Smooth muscle cell of the umbilical artery (primary cell): ENCODE measurements at places on chromosomes 13 and 19. TPM values are rescaled to one million over a fixed set of nuclear protein-coding genes. Genes with fewer than 3 reads are reported as not detected.

The LSR gene
- total RNA-seq, result 0.46 and 0.59 TPM in 2 replicates

The PSG5 gene
- total RNA-seq, result 0.89 and 1.9 TPM in 2 replicates

The NLRP7 gene
- total RNA-seq, result not detected in 2 replicates

The ZSCAN4 gene
- total RNA-seq, result 0.37 TPM in 1 of 2 replicates, not detected in the other

The ZSCAN5A gene
- 5.9 and 8.5 TPM in 2 replicates for total RNA-seq

The C19orf73 gene
- total RNA-seq, result 0.89 and 0.97 TPM in 2 replicates

The FOSB gene
- total RNA-seq, result 0.59 and 0.88 TPM in 2 replicates

The RGS9BP gene
- 0.23 and 0.59 TPM in 2 replicates for total RNA-seq

The CCDC106 gene
- 8.2 and 8.6 TPM in 2 replicates for total RNA-seq

The TJP3 gene
- total RNA-seq, result not detected in 2 replicates

The ZNF560 gene
- 1.5 and 5.8 TPM in 2 replicates for total RNA-seq

The SLC25A41 gene
- not detected in 2 replicates for total RNA-seq

The ZNF146 gene
- total RNA-seq, result 101 and 133 TPM in 2 replicates

The HAUS5 gene
- 5.6 and 8.4 TPM in 2 replicates for total RNA-seq

The ZNF136 gene
- 7.1 and 8.9 TPM in 2 replicates for total RNA-seq

The PHLDB3 gene
- 14.7 and 21.1 TPM in 2 replicates for total RNA-seq

The ATP1A3 gene
- under 0.01 and 0.14 TPM in 2 replicates for total RNA-seq

The ETV2 gene
- total RNA-seq, result 0.30 TPM in 1 of 2 replicates, not detected in the other

The CACNG7 gene
- 1.1 and 4.2 TPM in 2 replicates for total RNA-seq

The HNRNPM gene
- 44.8 and 68.2 TPM in 2 replicates for total RNA-seq

The PDCD2L gene
- 9.8 and 13.6 TPM in 2 replicates for total RNA-seq

The PDE4C gene
- 1.4 and 4.2 TPM in 2 replicates for total RNA-seq

The ERICH4 gene
- not detected in 2 replicates for total RNA-seq

The CFD gene
- 1.7 and 3.6 TPM in 2 replicates for total RNA-seq
